ENCODE measurements at places on chromosomes 7 and 10.

- DNase-seq = no peak
These were observed 5.5 kb upstream of the SPAG6 start for GRCh38 chr10:22339761-22340328.

DNA sequence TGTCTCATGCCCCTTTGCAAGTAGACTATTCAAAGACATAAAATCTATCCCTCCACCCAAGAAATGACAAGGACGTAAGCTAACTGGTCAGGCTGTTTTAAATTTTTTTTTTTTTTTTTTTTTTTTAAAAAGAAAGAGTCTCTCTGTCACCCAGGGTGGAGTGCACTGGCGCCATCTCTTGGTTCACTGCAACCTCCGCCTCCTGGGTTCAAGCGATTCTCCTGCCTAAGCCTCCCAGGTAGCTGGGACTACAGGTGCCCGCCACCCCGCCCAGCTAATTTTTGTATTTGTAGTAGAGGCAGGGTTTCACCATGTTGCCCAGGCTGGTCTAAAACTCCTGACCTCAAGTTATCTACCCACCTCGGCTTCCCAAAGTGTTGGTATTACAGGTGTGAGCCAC, 11.2 kb downstream of the TRA2A start:
- DNase-seq = no peak

DNA sequence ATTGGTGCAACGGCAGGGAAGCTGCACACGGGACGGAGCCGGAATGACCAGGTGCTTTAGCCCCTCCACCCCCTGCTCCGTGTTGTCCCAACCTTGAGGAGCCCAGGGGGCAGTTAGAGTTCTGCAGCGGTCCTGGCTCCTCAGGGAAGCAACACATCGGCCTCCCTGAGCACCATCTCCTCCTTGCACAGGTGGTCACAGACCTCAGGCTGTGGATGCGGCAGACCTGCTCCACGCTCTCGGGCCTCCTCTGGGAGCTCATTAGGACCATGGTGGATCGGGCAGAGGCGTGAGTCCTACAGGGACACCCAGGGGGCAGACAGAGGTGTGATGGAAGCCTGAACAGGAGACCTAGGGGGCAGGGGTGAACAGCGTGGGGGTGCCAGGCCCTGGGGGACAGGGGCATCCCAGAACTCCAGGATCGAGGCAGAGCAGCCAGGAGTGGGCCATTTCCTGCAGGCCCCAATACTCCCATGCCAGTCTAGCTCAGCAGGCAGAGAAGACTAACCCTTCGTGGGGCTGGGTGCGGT, 7.3 kb downstream of the ASL start:
- DNase-seq = no peak

DNA sequence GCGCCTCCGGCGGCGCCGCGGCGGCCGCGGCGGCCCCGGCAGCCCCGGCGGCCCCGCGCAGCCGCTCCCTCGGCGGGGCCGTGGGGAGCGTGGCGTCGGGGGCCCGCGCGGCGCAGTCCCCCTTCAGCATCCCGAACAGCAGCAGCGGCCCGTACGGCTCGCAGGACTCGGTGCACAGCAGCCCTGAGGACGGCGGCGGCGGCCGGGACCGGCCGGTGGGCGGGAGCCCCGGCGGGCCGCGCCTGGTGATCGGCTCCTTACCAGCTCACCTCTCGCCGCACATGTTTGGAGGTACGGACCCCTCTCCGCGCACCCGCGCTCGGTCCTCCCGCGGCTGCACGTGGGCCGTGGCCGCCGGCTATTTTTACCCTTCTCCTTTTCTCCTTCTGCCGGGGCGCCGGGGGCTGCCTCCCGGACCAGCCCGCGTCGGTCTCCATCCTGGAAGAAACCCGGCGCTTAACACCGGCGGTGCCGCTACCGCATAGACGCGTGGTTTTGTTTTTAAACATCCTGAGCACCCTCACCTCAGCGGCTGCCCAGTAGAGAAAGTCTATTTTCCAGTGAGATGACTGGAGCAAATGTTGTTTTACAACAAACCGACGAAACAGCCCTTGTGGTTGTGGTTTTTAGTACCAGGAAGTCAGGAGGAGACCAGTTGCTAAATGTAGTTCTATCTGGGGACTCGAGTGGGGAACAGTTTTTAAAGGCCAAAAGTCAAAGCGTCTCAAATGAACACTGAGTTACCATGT, 1.3 kb downstream of the ZNRF2 start:
- DNase-seq = peak; percentile 9

GRCh38 chr10:114278140-114278883, 39.3 kb downstream of the VWA2 start:
- DNase-seq = no peak

GRCh38 chr7:8147760-8148463, 114.1 kb downstream of the ICA1 start:
- no peak for DNase-seq

GRCh38 chr10:122498521-122498920, 37.2 kb downstream of the HTRA1 start:
- DNase-seq = no peak

DNA sequence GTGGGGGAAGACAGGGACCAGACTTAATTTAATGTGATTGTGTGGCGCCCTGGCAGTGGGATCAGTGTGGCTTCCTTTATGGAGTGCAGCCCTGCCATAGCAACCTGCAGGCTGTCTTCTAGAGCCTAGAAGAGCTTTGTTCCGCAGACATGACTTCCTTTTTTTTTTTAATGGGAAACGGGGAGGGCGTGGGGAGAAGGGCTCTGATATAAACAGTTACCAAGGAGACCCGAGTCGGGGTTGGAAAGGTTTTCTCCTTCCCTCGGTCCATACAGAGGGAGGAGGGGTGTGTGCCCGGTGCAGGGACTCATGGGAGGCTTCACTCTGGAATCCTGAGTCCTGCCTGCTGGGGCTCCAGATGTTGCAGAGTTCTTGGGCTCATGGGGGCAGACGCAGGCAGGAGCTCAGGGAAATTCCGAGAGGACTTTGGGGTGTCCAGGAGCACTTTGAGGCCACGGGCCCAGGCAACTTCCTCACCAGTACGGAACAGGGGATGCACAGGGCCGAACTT, 26.9 kb downstream of the TMEM120A start:
- no peak for DNase-seq

DNA sequence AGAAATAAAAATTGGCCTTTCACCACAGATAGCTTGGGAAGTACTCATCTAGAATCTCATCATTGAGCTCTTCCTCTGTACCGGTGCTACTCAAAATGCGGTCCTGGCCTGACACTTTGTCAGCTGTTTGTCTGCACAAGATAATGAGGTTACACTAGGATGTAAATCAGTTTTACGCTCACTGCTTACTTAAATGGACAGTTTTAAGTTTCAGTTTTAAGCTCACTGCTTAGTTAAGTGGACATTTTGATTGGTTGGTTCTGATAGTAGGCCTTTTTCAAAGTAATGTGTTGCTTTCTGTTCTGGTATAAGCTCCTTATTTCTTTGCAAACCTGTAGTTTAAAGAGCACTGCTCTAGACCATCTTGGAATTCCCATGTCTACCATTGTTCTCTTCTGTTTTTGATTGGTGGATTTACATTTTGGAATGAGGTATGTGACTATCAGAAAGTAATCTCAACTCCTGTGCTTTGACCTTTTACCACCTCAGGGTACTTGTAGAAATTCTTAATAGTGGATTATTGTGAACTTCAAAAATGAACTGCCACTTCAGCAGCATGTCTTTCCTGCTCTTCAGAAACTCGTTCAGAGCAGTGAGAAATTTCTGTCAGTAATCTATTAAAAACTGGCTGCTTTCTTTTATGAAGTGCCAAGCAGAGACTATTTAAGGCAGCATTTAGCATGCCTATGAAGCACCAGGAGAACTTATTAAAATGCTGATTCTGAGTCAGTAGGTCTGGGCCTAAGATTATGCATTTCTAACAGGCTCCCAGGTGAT, 55.0 kb downstream of the C1GALT1 start:
- no peak for DNase-seq

- DNase-seq = no peak
These were observed 27.1 kb upstream of the PTPRN2 start for GRCh38 chr7:158614700-158615099.

DNA sequence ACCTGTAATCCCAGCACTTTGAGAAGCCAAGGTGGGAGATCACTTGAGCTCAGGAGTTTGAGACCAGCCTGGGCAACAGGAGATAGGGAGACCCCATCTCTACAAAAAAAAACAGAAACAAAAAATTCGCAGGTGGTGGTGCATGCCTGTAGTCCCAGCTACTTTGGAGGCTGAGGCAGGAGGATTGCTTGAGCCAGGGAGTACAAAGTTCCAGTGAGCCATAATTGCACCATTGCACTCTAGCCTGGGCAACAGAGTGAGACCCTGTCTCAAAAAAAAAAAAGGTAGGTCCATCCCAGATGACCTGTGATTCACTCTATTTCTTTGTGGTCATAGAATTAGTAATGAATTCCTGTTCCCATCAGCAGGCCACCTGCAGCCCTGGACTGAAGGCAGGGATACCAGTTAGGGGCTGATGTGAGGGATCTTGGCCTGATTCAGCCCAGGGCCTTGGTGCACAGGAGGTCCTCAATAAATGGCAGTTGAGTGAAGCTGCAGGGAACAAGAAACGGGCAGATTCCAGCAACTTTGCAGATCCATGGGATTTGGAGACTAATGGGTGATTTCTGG, at the start of gene MYH16:
MYH16 (plus strand) TSS at position 364 of the 570 bp plus-strand sequence.
- no peak for DNase-seq

- DNase-seq = no peak
These were observed 15.6 kb downstream of the SEC31B start for GRCh38 chr10:100504096-100504495.

DNA sequence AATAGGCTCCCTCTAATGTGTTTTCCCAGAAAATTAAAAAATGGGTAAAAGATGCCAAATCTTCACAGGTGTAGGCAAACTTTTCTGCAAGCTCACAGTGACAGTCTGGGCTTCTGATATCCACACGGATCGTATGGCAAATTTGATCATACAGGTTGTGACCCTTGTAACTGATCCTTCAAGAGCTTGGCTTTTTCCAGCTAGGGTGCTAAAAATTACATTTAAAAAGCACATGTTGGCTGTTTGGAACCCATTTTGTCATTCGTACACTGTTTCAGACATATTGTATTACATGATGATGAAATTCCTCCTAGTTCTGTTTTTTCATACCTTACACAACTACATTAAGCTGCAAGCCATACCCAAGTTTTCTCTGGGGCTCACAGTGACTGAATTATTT, 138.7 kb downstream of the GFRA1 start:
- no peak for DNase-seq

- DNase-seq = no peak
These were observed 26.2 kb upstream of the PRPF18 start for GRCh38 chr10:13560597-13560996.

- no peak for DNase-seq
These were observed 118.2 kb upstream of the FAM133B start for GRCh38 chr7:92708111-92709042.

All from activated naive CD4-positive, alpha-beta T cell (primary cell).